ENCODE measurements at places on chromosomes 1 and 21.

DNA sequence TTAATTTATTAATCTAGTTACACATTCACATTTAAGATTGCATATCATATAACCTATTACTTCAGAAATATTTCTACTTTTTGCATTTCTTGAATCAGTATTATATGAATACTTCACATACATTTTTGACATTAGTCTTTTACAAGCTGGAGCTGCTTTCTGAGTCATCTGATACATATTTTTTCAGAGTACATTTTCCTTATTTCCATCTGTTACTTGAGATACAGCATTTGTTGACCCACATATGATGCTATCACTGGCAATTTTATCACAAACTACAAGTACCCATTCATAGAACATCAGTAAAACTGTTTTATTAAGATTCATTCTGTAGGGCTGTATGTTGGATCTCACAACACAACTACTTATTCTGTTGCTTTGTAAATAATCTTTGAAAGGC lies 367.2 kb upstream of the ST6GALNAC5 start:
- no peak for DNase-seq

GRCh38 chr1:8171751-8172464 lies 145.8 kb upstream of the ERRFI1 start:
- no peak for DNase-seq

- DNase-seq = no peak
Measured at GRCh38 chr1:9018333-9018732, 7.9 kb downstream of the SLC2A7 start.

DNA sequence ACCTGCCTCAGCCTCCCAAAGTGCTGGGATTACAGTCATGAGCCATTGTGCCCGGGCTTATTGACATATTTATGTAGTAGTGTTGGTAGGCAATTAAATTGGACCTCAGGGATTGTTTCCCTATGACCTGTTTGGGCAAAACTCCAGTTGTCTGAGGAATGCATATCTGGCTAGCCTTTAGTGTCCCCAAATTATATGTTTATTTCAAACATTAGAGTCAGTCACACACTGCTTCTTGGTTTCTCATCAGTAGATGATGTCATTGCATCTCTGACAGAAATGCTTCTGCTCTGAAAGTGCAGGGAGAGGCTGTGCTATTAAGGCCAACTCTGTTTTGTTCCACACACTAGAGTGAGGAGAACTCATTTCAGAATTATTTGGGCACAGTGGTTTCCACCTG lies 12.5 kb downstream of the PIP5K1A start:
- DNase-seq = no peak

DNA sequence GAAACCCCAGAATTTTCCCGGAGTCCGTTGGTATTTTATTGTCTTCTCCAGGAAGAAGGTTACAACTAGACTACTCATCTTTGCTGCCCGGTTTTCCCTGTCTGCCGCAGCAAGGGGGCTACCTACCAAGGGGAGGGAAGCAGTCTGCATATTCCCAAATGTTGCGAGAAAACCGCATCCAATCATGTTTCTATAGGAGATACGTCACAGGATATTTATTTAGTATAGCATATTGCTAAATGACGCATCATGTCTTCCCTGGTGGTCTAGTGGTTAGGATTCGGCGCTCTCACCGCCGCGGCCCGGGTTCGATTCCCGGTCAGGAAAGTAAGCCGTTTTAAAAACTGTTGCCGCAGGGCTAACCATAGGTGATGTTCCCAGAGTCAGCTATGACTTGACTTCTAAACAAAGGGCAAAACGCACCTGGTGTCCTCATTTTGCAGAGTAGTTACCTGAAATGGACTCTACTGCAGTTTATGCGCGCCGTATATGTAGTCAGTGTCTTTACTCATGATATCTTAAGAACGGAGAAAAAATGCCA lies 15.2 kb upstream of the ZNF692 start:
- DNase-seq = peak; percentile 60

DNA sequence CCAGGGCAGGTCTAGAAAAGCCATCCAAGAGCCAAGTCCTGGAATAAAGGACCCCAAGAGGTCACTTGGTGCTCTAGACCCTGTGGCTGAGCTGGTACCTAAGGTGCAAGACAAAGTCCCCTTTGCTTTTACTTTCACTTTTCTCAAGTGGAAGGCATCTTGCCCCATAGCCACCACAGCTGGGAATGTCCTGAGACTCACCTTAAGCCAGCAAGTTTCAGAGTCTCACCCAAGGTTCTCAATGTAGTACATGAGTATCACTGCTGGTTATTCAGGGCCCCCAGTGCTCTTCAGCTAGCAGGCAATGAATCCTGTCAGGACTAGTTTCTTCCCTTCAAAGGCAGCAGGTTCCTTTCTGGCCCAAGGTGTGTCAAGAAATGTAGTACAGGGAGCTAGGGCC lies 67.5 kb downstream of the UROD start:
- DNase-seq = no peak

GRCh38 chr1:161140755-161141400 lies 8.4 kb upstream of the DEDD start:
- no peak for DNase-seq

DNA sequence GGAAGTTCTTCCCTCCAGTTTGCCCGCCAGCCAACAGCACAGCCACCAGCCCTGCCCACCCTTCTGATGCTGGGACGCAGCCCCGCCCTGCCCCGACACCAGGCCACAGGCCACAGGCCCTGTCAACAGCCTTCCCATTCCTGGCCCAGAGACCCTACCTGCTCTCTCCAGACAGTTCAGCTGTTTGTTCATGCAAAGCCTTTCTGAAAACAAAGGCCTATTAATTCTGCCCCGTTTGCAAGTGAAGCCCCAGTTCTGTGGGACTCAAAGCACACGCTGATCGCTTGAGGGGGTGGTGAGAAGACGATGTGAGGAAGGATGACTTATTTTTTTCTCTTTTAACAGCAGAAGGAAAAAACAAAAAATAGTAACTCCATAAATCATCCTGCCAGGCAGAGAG lies 55.4 kb upstream of the KIF26B start:
- DNase-seq = no peak

DNA sequence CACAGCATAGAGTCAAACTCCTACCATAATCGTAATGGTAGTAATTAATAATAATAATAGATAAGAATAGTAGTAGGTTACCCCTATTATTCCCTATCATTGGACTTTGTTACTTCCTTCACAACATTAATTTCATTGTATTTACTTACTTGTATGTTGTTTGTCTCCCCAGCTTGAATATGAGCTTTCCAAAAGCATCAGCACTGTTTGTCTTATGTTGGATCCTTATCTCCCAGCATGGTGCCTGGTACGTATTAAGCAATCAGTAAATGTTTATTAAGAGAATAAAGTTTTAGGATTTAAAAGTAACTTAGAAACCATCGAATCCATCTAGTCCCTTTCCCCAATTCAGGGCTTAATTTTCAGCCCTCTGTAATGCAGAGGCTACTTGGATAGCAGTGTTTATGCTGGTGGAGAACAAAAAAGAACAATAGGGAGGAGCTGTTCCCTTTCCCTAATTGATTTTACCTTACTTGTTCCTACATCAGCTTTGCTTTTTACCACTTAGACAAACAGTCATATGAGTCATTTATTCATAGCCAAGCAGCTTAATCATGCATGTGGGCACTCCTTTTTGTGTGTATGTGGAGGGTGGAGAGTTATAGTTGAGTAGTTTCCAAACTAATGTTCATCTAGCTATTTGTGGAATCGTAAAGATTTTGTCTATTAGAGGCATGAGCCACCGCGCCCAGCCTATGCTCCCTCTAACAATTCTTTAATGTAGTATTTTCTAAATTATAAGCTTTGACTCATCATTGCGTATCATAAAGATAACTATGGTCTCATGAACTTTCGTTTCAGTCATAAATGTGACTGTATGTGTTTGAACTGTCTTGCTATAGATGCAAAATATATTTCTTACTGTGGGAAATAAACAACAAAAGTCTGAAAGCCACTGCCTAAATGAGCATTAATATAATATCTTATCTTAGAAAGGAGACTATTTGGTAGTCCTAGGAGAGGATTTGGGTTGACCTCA lies 20.9 kb upstream of the DR1 start:
- DNase-seq = no peak

All from progenitor cell of endocrine pancreas (in vitro differentiated cells).